ENCODE measurements at places on chromosomes 3 and 15.

DNA sequence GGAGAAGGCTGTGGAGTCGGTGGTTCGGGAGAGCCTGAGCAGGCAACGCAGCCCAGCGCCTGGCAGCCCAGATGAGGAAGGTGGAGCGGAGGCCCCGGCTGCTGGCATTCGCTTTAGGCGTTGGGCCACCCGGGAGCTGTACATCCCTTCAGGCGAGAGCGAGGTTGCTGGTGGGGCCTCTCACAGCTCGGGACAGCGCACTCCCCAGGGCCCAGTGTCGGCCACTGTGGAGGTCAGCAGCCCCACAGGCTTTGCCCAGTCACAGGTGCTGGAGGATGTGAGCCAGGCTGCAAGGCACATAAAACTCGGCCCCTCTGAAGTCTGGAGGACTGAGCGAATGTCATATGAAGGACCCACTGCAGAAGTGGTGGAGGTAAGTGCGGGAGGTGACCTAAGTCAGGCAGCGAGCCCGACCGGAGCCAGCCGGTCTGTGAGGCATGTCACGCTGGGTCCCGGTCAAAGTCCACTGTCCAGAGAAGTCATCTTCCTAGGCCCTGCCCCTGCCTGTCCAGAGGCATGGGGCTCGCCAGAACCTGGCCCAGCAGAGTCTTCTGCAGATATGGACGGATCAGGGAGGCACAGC, 26.7 kb downstream of the SYNM start:
- DNase-seq: no peak

- no peak for DNase-seq
Measured at GRCh38 chr15:62985768-62986167, 56.8 kb upstream of the TPM1 start.

GRCh38 chr15:28101983-28102441, 2.9 kb upstream of the OCA2 start:
- no peak for DNase-seq

GRCh38 chr15:91921188-91921842, 67.8 kb downstream of the SLCO3A1 start:
- DNase-seq: no peak

- DNase-seq: no peak
Measured at GRCh38 chr15:25742041-25742730, 120.9 kb downstream of the ATP10A start.

DNA sequence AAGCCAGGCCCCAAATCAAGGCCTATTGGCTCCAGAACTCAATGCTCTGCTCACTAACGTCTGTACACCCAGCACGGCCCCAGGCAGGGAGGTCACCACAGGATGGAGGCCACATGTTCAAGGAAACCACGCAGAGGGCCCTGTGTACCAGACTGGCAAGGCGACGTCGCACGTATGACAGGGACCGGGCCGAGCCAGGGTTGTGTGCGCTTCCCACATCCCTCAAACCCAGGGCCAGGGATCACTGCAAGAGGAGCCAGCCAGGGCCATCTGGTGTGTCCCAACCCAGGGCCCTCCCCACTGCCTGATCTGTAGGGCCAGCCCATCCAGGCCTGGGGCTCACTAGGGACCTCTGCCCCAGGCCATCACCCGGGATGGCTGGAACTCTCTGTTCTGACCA, 62.0 kb downstream of the ZNF445 start:
- DNase-seq: no peak

DNA sequence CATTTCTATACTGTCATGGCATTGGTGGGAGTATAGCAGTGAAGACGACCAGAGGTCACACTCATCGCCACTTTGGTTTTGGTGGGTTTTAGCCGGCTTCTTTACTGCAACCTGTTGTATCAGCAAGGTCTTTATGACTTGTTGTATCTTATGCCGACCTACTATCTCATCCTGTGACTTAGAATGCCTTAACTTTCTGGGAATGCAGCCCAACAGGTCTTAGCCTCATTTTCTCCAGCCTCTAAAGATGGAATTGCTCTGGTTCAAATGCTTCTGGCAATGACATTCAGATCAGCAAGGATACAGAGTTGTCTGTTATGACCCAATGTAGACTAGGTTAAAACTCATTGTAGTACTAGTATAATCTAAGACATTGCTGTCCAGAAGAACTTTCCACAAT, 54.9 kb upstream of the LRTM1 start:
- no peak for DNase-seq

DNA sequence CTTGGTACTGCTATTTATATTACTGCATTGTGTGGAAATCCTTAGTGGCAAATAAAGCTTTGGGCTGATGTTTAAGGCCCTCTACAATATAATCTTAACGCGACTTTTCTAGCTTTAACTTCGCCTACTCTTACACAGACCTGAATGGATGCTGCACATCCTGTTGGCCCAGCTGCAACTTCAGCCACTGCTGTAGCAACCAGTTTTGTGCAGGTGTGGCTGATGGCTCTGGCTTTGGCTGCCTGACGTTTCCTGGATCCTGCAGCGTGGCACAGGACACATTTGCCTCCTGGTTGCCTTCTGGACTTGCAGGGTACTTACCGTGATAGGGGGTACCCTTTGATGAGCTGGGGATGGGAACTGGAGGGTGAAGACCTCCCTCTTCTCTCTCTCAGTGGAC, 20.2 kb upstream of the ERICH6 start:
- no peak for DNase-seq

- peak; percentile 26 for DNase-seq
Measured at GRCh38 chr15:67150023-67150860, 84.8 kb downstream of the SMAD3 start.

GRCh38 chr15:79373113-79373512, 59.0 kb upstream of the MINAR1 start:
- DNase-seq: no peak

DNA sequence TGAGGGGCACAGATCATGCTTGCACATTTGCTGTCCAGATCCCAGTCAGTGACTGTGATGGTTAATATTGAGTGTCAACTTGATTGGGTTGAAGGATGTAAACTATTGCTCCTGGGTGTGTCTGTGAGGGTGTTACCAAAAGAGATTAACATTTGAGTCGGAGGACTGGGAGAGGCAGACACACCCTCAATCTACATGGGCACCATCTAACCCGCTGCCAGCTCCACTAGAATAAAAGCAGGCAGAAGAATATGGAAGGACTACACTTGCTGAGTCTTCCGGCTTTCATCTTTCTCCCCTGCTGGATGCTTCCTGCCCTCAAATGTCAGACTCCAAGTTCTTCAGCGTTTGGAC, 5.1 kb downstream of the GP9 start:
- DNase-seq: no peak

DNA sequence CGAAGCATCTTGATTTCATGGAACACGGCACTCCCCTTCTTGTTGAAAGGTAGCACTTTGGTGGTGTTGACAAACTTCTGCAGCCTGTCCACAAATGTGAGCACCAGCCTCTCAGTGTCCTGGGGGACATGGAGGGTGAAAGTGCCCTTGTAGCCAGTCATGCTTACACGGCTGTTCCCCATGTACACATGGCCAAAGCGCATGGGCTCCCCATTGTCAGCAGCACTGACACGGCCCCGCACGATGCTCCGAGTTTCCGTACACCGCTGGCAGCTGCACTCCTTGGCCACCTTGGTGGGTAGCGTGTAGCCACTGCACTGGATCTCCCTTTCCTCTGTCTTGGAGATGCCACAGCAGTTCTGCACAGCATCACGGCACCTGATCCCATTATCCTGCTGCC, 12.7 kb downstream of the CILP start:
- no peak for DNase-seq

GRCh38 chr3:64129106-64129505, 96.2 kb downstream of the PRICKLE2 start:
- no peak for DNase-seq

- DNase-seq: no peak
Measured at GRCh38 chr3:181757694-181758306, 46.1 kb downstream of the SOX2 start.

DNA sequence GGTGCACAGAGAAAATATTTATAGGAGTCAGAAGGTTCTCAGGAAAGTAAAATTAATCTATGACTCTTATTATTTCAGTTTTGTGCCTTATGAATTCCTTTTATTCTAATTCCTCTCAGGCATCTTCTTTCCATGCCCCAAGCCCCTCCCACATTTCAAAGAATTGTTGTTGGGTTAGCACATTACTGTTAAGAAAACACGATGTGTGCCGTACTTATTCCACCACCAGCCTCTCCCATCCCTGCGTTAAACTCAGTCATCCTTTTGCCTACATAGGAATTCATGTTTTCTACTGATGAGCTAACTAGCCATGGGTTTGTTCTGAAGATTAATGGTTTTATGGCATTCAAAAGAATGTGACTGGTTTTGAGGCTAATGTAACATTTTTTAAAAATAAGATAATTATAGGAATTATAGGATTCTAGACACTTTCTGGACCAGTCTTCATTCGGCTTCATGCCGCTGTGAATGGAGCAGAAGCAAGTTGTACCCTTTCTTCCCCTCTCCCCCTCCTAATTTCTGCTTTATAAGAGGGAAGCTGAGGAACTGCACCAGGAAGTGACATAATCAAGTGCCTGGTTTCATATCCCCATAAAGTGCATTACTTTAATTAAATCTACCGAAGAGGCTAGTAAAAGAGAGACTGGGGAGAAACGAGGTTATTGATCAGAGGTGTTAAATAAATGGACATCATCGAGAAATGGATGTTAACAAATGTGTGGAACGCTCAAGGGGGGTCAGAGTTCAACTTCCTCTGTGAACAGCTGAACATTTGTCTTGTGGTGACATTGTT, 12.3 kb upstream of the MB21D2 start:
- no peak for DNase-seq

GRCh38 chr15:48641416-48641815, 4.1 kb downstream of the FBN1 start:
- DNase-seq: no peak

DNA sequence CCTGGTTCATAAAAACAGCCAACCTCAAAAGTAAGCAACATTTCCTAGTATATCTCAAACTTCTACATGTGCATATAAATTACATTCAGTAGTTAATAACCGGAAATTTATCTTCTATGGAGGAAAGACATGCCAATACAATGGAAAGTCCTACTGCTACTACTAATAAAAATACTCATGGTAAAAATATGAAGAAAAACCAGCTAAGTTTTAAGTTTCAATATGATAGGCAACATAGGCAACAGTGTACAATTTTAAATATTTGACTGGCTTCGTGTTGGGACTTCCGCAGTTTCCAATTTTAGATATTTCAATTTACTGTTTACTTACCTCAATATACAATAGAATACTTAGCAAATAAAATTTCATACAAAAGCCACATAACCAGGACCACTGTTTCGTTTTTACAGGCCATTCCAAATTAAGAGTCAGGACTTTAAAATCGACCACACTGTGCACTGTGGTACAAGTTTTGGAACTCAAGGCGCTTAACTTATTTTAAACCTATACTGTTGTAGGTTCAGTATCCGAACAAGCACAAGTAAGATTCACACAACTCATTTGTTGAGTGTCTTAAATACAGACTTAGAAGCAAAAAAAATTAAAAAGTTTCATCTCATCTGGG, 2.9 kb downstream of the NAA50 start:
- no peak for DNase-seq

- no peak for DNase-seq
Measured at GRCh38 chr3:36777424-36778218, 13.3 kb upstream of the DCLK3 start.

DNA sequence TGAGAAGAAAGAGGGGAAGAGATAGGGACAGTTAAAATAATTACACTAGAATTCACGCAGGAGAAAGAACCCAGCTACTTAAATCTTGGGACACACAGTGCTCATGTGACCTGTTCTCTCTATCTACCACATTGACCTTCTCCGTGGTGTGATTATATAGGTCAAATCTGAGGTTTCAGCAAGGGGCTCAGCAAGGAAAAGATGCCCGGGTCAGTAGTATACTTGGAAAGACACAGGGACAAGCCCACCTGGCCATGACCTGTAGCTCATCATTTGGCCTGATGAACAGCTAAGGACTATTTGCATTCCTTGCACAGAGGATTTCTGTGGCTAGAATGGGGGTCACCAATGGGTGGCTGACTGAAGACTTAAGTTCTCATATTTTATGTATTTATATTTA, 71.9 kb downstream of the SSR3 start:
- no peak for DNase-seq

GRCh38 chr3:142148044-142148791, 1.1 kb downstream of the TFDP2 start:
- no peak for DNase-seq

- no peak for DNase-seq
Measured at GRCh38 chr3:28542351-28542750, 193.7 kb upstream of the AZI2 start.

GRCh38 chr3:197023998-197024651, 5.5 kb downstream of the MELTF start:
- no peak for DNase-seq

GRCh38 chr3:104878395-104878794, 488.3 kb upstream of the ALCAM start:
- no peak for DNase-seq

Measured in stimulated activated CD4-positive, alpha-beta T cell treated with anti-CD3 and anti-CD28 coated beads, Interleukin-1b, Interleukin-23, amount 100 ng/mL, for 24 hours (primary cell).